GM20000 (cell line): ENCODE measurements at places on chromosomes 1 and 21.

DNA sequence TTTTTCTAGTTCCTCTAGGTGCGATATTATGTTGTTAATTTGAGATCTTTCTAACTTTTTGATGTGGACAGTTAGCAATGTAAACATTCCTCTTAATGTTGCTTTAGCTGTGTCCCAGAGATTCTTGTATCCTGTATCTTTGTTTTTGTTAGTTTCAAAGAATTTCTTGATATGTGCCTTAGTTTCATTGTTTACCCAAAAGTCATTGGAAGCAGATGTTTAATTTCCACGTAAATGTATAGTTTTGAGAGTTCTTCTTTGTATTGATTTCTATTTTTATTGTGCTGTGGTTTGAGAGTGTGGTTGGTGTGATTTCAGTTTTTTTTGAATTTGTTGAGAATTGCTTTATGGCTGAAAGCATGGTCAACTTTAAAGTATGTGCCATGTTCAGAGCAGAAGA is 319.4 kb downstream of the PTBP2 start:
- DNase-seq = no peak

GRCh38 chr1:162007466-162007865 is 16.2 kb downstream of the OLFML2B start:
- DNase-seq = no peak

GRCh38 chr1:21324368-21325141 is 34.3 kb upstream of the ECE1 start:
- DNase-seq = peak; percentile 72

DNA sequence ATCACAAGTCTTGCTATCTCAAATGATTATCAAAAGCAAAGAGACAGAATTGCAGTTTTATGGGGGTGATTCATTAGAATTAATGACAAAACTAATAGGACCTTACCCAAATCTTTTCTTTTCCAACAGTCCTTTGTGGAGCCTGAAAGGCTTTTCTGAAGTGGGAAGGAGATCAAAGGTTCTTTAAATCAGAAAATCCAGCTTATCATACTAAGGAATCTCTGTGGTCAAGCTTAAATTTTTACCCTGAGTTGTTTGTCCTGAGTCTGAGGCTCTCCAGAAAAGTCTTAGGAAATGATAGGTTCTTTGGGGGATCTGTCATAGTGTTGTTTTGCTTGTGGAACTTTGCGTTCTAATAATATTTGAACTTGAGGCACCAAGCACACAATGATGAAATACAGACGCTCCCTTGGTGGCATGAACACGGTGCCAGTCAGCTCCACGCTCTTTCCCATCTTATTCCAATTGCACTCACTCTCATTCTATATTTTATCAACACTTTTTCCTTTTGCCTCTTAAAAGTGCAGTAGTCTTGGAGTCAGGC is 38.0 kb upstream of the COL24A1 start:
- no peak for DNase-seq
